ENCODE measurements at places on chromosomes 11 and 22. TPM values are rescaled to one million over a fixed set of nuclear protein-coding genes. Genes with fewer than 3 reads are reported as not detected.

DNA sequence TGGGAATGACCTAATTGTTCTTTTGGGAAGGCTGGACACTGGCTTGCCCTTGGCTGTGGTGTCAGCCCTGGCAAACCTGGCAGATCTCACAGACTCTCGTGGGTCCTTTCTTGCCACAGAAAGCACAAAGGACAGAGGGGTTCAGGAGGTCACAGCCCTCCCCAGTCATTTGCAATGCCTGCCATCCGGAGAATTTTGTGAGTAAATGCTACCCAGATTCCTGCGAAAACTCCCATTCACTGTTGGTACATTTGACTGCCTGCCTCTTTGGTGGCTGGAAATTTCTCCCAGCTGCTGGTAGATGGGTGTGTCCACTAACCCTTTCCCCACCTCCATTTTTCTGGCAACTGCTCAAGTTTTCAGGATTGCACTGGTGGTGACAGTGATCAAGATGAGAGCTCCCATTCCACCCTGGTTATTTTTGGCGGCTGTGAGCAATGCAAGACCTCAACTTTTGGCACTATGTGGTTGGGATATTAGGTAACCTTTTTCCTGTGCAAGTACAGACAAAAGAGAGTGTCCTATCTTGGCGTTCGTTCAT, 155.7 kb downstream of the NAV2 start:
- DNase-seq: peak; percentile 88

Gene DDX10
- 48.9 TPM for total RNA-seq

Gene AMPD3
- total RNA-seq: 1.3 TPM

GRCh38 chr22:44994399-44995104, 15.3 kb downstream of the PHF21B start:
- DNase-seq: no peak

- no peak for DNase-seq
Observed at GRCh38 chr11:69415411-69416142, 65.9 kb upstream of the LINC01488 start.

GRCh38 chr22:44045145-44045544, 21.0 kb downstream of the PARVB start:
- DNase-seq: no peak

GRCh38 chr11:2205214-2205720, 33.7 kb upstream of the TH start:
- no peak for DNase-seq

DNA sequence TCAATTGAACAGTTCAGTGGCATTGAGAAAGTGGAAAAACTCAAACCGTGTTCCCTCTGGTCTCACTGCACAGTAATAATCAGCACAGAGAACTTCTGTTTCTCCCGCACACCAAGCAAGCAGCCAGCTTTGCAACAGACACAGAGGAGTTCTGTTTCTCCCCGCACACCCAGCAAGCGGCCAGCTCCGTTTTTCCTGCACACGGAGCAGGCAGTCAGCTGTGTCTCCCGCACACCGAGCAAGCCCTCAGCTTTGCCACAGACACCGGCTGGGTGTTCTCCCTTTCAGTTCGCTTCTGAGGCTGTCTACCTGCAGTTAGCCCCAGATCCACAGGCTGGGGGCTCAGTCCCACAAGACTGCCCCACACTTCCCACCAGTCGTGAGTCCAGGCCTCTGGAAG, 9.9 kb upstream of the TALDO1 start:
- DNase-seq: no peak

DNA sequence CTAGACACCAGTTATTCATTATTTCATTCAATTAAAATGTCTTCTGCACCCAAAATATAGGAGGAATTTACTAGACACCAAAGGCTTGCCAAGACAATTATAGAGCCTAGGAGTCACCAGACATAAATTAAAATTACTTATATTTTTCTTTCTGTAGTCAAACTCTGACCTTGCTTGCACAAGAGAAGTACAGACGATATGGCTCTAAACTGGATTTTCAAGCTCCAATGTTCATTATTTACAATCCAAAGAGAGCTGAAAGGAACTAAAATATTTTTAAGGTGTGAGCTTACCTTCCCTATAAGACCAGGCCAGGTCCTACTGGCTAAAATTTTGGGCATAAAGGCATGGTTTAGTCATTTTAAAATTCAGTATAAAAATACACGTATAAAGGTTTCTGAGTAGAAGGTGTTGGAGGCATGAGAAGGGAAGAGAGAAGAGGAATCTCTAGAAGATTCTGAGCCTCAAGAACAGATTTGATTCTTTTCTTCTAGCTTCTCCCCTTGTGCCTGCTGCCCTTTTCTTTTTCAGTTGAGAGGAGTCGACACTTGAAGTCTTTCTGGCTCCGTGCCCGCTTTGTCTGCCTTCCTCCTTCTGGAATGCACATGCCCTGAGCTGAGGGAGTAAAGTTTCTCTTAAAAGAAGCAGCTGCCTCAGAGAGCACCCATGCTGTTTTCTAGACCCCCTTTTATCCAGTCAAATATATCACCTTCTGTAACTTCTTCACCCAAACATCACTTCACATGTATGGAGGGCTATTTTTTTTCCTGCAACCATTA, 13.5 kb downstream of the C11orf97 start:
- DNase-seq: no peak

GRCh38 chr11:117560780-117561530, 233.3 kb downstream of the CEP164 start:
- no peak for DNase-seq

DNA sequence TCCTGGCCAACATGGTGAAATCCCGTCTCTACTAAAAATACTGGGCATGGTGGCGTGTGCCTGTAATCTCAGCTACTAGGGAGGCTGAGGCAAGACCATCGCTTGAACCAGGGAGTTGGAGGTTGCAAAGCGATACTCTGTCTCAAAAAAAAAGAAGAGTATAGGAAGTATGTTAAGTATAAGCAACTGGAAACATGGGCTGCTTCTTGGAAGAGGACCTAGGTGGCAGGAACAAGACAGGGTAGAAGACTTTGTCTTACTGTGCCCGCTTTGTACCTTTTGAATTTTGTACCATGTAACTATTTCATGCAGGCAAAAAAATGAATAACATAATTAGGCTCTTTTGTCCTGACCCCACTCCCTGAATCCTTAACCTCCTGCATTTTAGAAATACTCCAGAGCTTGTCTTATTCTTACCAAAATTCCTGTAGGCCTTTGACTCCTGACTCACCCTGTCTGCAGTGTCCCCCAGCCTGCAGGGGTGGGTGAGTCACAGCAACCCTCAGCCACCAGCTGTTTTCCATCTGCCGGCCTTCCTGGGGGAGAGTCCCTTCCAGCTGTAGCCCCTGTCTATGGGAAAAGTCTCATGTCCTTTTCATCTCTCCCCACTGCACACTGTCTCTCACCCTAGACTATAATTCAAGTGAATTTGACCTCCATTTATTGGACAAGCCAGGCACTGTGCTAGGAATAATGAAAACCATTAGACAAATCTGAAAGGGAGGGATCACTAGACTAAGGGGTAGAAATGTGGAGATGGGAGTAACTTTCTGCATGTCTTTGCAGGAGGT, 41.8 kb downstream of the TXN2 start:
- peak; percentile 28 for DNase-seq

DNA sequence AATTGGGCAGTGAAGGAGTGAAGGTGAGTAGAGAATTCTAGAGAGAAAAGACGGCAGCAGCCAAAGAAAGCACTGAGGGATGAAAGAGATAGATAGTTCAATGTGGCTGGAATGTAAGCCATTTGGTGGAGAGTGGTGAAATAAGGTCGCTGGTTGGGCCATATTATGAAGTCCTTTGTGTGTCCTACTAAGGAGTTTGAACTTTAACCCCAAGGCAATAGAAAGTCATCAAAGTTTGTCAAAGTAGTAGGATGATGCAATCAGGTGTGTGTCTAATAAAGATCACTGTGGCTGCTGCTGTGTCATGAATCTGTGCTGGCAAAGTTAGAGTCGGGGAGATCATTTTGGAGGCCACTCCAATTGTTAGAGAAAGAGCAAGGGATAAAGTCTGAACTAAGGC, 18.7 kb downstream of the RNF121 start:
- no peak for DNase-seq

DNA sequence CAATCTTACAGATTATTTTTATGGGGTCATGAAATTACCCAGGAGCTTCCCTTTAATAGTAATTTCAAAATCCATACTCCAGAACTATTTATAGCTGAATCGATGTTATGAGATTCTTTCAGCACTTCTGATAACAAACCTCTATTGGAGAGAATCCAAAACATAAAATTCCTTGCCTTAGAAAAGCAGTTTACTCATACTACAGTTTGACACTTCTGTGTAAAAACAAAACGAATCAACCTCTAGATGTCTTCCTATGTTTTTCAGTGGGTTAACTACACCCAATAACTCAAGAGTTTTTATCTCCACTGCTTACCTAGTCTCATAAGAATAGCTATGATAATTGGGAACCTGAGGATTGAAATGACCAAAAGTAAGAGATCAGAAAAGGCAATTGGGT, 35.6 kb downstream of the KIF18A start:
- peak; percentile 33 for DNase-seq

- DNase-seq: no peak
Observed at GRCh38 chr11:2933375-2934020, 4.3 kb upstream of the PHLDA2 start.

DNA sequence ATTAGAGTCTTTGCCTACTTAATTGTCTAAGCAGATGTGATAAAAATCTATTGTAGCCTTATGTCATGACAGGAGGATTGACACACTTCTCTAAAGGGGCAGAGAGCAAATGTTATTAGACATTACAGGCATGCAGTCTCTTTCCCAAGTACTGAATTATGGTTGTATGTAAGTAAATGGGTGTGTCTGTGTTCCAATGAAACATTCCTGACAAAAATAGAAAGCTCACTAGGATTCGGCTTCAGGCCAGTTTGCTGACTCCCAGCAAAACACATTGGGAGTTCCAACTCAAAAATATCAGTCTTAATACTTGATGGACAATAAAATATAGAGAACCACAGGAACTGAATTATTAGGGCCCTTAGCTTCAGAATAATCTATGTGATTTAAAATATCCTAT, 1480.4 kb downstream of the FAM181B start:
- no peak for DNase-seq

Gene ACAT1
- 110 TPM for total RNA-seq

GRCh38 chr22:38935023-38935422, 22.4 kb upstream of the APOBEC3A start:
- DNase-seq: no peak

Gene OR8K3
- not detected for total RNA-seq

DNA sequence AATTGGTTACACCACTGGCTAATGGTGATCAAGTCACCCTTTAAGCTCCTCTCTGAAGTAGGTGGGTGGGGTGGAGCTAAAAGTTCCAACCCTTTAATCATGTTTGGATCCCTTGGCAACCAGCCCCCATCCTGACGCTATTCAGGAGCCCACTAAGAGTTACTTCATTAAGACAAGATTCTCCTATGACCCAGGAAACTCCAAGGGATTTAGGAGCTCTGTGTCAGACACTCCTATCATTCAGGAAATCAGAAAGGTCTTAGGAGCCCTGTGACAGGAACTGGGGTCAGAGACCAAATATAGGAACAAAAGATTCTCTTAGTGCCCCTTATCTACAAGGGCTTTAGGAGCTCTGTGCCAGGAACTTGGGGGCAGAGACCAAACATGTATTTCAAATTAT, 141.3 kb downstream of the ATG16L2 start:
- no peak for DNase-seq

Gene DMC1
- total RNA-seq: 0.90 TPM

DNA sequence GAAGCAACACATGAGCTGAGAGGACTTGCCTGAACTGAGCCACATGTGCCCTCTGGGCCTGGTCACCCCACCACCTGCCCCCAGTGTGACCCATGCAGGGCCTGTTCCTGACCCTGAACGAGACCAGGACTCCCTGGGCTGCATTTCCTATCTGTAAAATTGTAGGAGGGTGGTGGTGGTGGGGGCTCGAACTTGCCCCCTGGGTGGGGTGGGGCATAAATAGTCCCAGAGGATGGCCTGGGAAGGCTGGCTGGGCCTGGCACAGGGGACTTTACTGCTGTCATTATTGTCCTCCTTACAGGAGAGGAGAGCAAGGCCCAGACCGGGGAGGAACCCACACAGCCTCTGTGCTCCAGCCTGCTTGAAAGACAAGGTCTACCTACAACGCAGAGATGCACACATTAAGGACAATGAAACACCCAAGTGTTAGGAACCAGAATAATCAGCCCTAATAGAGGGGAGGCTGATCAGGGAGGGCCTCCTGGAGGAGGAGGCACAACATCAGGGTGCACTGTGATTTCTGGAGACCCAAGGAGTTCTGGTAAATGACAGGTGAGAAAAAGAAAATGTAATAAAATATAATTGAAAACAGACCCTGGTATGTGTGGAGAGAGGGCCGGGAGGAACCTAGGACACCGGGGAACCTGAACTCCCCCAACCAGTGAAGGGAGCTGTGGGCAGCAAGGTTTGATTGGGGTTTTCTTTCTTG, 2.8 kb upstream of the AIFM3 start:
- DNase-seq: no peak

GRCh38 chr11:66725114-66725513, 3.9 kb downstream of the SPTBN2 start:
- DNase-seq: no peak

DNA sequence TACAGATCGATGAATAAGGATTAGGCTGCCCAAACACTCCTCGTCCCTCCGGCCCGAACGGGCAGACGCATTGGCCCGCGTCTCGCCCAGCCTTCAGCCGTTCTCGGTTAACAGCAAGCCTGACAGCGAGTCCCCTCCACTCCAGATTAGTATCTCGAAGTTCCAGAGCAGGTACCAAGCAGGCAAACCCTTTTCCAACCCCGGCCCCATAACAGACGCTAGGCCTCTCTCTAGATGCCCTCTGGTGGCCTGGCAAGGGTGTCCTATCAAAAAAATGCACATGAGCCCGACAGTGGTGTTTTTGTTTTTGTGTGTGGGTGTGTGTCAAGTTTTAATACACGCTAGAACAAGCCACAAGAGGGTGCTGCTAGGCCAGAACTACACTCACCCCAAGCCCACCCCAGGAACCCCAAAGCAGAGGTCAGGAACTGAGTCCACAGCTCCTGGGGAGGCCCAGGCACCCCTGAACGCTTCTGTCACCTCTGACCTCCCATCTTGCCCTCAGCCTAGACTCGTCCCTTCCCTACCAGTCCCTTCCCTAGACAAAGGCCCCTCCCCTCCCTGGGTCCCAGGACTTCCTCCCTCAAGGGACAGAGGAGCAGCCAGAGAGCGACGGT, 658 bp upstream of the ARFGAP2 start:
- peak; percentile 73 for DNase-seq

DNA sequence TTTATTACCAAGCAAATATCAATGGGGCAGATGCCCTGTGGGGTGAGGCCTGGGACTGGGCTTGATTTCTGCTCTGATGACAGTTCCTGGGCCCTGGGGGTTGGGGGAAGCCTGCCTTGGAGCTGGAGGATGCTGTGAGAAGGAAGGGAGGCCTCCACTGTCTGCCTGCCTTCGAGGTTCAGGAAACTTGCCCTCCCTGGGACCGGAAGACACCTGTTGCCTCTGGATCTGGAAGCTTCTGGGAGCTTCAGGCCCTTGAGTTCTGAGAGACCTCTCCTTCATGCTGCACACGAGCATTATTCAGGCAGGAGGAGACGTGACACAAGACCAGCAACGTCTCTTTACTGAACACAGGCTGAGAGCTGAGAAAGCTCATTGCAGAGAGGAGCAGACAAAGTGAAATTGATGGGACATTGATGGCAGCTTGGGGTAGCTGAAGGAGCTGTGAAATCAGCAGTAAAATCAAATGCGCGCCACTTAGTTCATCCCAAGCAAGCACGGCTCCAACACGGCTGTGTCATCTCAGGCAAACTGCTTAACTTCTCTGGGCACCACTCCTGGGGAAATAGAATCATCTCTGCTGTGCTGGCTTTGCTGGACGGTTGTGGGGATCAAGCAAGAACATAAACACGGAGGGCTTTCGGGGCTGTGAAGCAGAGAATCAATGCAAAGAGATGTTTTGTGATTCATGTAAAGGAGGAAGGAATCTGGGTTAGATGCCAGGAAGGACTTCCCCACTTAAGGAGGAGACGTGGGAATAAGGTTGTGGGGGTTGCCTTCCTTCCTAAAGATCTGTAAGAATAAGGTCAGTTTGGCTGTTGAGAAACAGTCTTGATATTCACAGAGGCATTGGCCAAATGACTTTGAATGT, 64.5 kb downstream of the TP53I11 start:
- DNase-seq: no peak
